ENCODE measurements at places on chromosomes 11 and 22. TPM values are rescaled to one million over a fixed set of nuclear protein-coding genes. Genes with fewer than 3 reads are reported as not detected.

Gene KCTD14
- 0.16 TPM for total RNA-seq

Gene UBQLN3
- not detected for total RNA-seq

Gene CRYBB2
- not detected for total RNA-seq

Gene GGTLC2
- not detected for total RNA-seq

Gene OR4A16
- not detected for total RNA-seq

Gene C11orf54
- 18.9 TPM for total RNA-seq

Gene TH
- total RNA-seq: not detected

Gene ACRV1
- not detected for total RNA-seq

DNA sequence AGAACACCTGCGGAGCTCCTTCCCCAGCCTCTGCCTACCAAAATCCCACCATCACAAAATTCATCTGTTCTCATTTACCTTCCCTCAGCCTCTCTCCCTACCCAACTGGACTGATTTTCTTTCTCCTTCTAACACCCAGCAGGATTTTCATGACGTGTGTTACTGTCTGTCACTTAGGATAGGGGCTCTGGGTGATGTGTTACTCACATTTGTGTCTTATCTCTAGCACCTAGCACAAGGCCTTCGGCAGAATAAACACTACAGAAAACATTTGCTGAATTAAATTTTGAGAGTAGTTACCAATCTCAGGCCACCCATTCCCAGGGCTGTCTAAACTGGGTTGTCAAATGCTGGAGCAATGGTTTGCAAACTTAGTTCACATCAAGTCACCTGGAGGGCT lies 88.0 kb downstream of the NTM start:
- no peak overlapping the region for H3K4me3 ChIP-seq
- H3K36me3 ChIP-seq: no peaks in the 10 kb centered on the region
- DNase-seq: no peak
- H3K27ac ChIP-seq: no peak overlapping the region
- H3K4me1 ChIP-seq: no peaks in the 10 kb centered on the region
- H3K27me3 ChIP-seq: peaks cover 2% of the 10 kb centered on the region

DNA sequence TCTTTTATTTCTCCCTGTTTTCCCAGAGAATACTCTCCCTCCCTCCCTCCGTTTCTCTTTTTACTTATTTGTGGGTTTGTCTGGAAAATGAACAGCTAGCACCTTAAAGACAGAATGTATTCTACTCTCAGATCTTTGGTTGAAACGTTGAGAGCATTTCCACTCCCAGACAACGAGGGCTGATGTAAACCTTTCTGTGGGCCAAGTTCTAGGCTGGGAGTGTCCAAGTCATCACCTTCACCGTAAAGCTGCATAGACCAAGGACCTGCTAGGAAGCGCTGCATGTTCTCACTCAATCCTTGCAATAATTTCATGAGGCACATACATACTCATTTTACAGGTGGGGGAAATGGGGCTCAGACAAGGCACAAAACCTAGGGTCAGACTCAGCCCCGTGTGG lies 32.4 kb downstream of the MYH9 start:
- no peaks in the 10 kb centered on the region for H3K27me3 ChIP-seq
- peaks cover 63% of the 10 kb centered on the region for H3K36me3 ChIP-seq
- peak overlapping the region; percentile 91 for H3K27ac ChIP-seq

DNA sequence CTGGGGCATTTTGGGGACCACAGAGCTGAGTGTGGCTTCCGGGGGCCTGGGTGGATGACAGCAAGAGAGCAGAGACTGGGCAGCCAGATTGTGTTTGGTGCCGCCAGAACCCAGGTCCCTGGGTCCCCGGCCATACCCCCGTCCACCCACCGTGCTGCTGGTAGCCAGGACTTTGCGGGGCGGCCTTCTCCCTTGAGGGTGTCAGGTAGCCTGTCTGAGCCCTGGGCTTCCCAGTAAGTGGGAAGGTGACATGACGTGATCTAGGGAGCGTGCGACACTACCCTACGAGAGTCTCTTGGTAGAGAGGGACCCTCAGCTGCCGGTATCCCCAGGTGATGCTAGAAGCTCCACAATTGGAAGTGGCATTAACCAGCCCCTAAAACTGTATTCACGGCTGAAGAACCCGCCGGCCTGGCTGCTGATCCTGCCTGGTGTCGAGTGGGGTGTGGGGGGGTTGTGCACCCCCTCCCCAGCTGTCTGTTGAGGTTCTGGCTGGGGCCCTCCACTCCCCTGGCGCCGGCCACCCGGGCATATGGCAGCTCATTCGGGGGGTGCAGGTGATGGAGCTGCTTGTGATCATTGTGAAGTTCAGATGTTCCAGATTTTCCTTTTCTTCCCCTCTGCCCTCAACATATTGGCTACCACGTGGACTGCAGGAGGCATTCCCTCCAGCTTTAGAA lies 66.9 kb downstream of the MPPED1 start:
- H3K4me1 ChIP-seq: peaks cover 14% of the 10 kb centered on the region
- H3K36me3 ChIP-seq: no peaks in the 10 kb centered on the region
- no peak overlapping the region for H3K4me3 ChIP-seq
- H3K27ac ChIP-seq: no peak overlapping the region

- peaks cover 15% of the 10 kb centered on the region for H3K36me3 ChIP-seq
- no peak for DNase-seq
- no peak overlapping the region for H3K27ac ChIP-seq
- no peak overlapping the region for H3K4me3 ChIP-seq
These were observed 31.4 kb downstream of the NF2 start for GRCh38 chr22:29634847-29635246.

- no peaks in the 10 kb centered on the region for H3K27me3 ChIP-seq
- peaks cover 69% of the 10 kb centered on the region for H3K4me1 ChIP-seq
- peaks cover 71% of the 10 kb centered on the region for H3K36me3 ChIP-seq
These were observed 89.4 kb downstream of the PPP6R3 start for GRCh38 chr11:68549789-68550484.

- no peak overlapping the region for H3K27ac ChIP-seq
- peaks cover 9% of the 10 kb centered on the region for H3K27me3 ChIP-seq
- DNase-seq: peak; percentile 21
- no peak overlapping the region for H3K4me3 ChIP-seq
- no peaks in the 10 kb centered on the region for H3K36me3 ChIP-seq
- H3K4me1 ChIP-seq: no peaks in the 10 kb centered on the region
These were observed 10.0 kb upstream of the MMP1 start for GRCh38 chr11:102807921-102808320.

GRCh38 chr11:118838905-118839553 lies 44.7 kb upstream of the CXCR5 start:
- no peak overlapping the region for H3K27ac ChIP-seq
- H3K27me3 ChIP-seq: no peaks in the 10 kb centered on the region
- H3K4me3 ChIP-seq: no peak overlapping the region
- no peak for DNase-seq
- H3K36me3 ChIP-seq: no peaks in the 10 kb centered on the region

GRCh38 chr11:68008381-68009337 lies 1.5 kb upstream of the ALDH3B1 start:
- H3K27ac ChIP-seq: no peak overlapping the region
- peaks cover 15% of the 10 kb centered on the region for H3K4me1 ChIP-seq
- H3K36me3 ChIP-seq: no peaks in the 10 kb centered on the region
- DNase-seq: no peak
- no peaks in the 10 kb centered on the region for H3K27me3 ChIP-seq
- H3K4me3 ChIP-seq: no peak overlapping the region

DNA sequence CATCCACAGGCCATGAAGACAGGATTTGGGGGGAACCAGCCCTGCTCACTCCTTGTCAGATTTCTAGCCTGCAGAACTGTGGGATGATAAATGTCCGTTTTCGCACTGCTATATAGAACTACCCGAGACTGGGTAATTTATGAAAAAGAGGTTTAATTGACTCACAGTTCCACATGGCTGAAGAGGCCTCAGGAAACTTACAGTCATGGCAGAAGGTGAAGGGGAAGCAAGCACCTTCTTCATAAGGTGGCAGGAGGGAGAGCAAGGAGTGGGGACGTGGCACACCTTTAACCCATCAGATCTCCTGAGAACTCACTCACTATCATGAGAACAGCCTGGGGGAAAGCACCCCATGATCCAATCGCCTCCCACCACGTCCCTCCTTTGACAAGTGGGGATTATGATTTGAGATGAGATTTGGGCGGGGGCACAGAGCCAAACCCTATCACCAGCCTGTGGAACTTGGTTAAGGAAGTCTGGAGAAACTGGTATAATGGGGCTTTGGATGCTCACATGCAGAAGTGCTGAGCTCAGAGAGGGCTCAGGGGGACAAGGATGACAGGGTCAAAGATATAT lies 50.7 kb downstream of the MYEOV start:
- DNase-seq: no peak
- no peaks in the 10 kb centered on the region for H3K27me3 ChIP-seq
- peaks cover 3% of the 10 kb centered on the region for H3K4me1 ChIP-seq
- no peak overlapping the region for H3K4me3 ChIP-seq
- no peak overlapping the region for H3K27ac ChIP-seq
- H3K36me3 ChIP-seq: peaks cover 3% of the 10 kb centered on the region

- H3K27me3 ChIP-seq: no peaks in the 10 kb centered on the region
- peak overlapping the region; percentile 19 for H3K4me3 ChIP-seq
- peak; percentile 40 for DNase-seq
- H3K36me3 ChIP-seq: peaks cover 29% of the 10 kb centered on the region
- H3K4me1 ChIP-seq: peaks cover 49% of the 10 kb centered on the region
- peak overlapping the region; percentile 85 for H3K27ac ChIP-seq
These were observed 5.2 kb downstream of the BET1L start for GRCh38 chr11:201966-202365.

DNA sequence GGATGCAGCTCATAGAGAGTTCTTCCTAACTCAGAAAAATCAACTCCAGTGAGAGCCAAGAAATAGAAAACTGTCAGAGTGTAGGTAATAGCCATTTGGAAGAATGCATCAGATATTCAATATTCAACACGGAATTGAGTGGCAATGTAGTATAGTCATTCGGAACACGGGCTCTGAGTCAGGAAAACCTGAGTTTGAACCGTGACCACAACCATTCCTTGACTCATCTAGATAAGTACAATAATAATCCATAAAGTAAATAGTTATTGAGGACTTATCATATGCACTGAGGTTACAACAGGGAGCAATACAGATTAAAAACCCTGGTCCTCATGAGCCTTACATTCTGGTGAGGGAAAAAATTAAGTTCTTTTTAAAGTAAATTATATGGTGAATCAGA lies 62.6 kb upstream of the PHF21A start:
- H3K27ac ChIP-seq: no peak overlapping the region
- H3K36me3 ChIP-seq: no peaks in the 10 kb centered on the region
- H3K4me1 ChIP-seq: no peaks in the 10 kb centered on the region
- peaks cover 22% of the 10 kb centered on the region for H3K27me3 ChIP-seq

DNA sequence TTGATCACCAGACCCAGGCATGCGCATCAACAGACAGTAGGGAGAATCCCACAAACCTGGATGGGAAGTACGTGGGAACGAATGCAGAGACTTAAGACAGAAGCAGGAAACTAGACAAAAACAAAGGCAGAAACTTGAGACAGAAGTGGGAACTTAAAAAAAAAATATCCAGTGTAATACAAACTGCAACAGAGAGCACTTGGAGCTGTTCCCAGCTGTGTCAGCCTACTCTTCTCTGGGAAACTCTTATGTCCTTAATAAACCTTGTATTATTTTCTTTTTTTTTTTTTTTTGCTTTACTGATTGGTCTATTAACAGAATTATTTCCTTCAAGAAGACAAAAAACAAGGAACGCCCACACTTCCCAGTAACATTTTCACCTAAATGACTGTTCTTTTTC lies 1818.1 kb upstream of the RAG2 start:
- H3K27me3 ChIP-seq: no peaks in the 10 kb centered on the region
- no peaks in the 10 kb centered on the region for H3K4me1 ChIP-seq
- no peak for DNase-seq
- H3K4me3 ChIP-seq: no peak overlapping the region
- H3K27ac ChIP-seq: no peak overlapping the region

- H3K4me1 ChIP-seq: no peaks in the 10 kb centered on the region
- H3K36me3 ChIP-seq: no peaks in the 10 kb centered on the region
- peaks cover 6% of the 10 kb centered on the region for H3K27me3 ChIP-seq
- H3K4me3 ChIP-seq: no peak overlapping the region
- no peak for DNase-seq
These were observed 126.9 kb downstream of the APIP start for GRCh38 chr11:34789196-34789834.

GRCh38 chr11:110526323-110526722 lies 96.6 kb downstream of the FDX1 start:
- DNase-seq: peak; percentile 13
- H3K4me1 ChIP-seq: peaks cover 29% of the 10 kb centered on the region
- no peak overlapping the region for H3K4me3 ChIP-seq
- H3K36me3 ChIP-seq: no peaks in the 10 kb centered on the region
- H3K27me3 ChIP-seq: no peaks in the 10 kb centered on the region
- H3K27ac ChIP-seq: no peak overlapping the region

- H3K36me3 ChIP-seq: peaks cover 3% of the 10 kb centered on the region
- no peak overlapping the region for H3K4me3 ChIP-seq
- H3K4me1 ChIP-seq: peaks cover 28% of the 10 kb centered on the region
- H3K27me3 ChIP-seq: no peaks in the 10 kb centered on the region
These were observed 15.2 kb downstream of the TXN2 start for GRCh38 chr22:36466258-36466657.

GRCh38 chr11:106344394-106344793 lies 266.9 kb downstream of the AASDHPPT start:
- no peaks in the 10 kb centered on the region for H3K27me3 ChIP-seq
- no peaks in the 10 kb centered on the region for H3K4me1 ChIP-seq

GRCh38 chr11:73156114-73156513 lies 14.0 kb upstream of the FCHSD2 start:
- no peak overlapping the region for H3K27ac ChIP-seq
- H3K27me3 ChIP-seq: no peaks in the 10 kb centered on the region
- H3K4me1 ChIP-seq: peaks cover 49% of the 10 kb centered on the region

- H3K27me3 ChIP-seq: peaks cover 2% of the 10 kb centered on the region
- no peaks in the 10 kb centered on the region for H3K4me1 ChIP-seq
- H3K4me3 ChIP-seq: no peak overlapping the region
These were observed 350.3 kb downstream of the SHANK2 start for GRCh38 chr11:70901951-70902521.

DNA sequence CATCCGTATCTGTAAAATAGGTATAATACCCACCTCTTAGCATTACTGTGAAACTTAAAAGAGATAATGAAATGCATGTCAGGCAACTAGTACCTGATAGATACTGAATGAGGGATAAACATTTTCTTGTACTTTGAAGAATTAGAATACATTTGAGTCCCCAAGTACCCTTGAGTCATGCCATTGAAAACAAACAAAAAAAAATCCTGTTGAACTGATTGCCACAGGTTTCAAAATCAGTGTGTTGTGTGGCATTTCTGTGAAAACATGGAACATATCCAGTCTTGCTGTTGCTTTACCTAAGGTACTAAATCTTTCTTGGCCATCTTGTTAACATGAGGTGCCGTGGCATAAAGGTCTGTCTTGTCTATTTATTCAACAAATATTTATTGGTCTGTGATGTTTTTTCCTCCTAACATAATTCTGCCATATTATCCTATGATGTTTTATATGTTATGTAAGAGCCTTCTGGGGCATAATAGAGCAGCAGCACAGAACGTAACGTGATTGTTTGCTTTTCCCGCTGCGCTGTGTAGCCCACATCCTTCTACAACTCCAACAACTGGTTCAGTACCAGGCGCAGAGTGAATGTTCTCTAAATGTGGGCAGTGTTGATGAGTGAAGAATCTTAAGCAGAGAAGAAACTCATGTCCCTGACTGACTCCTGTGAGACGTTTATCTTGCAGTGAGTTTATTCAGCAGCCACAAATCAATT lies 79.3 kb upstream of the RAB1B start:
- H3K27me3 ChIP-seq: no peaks in the 10 kb centered on the region
- no peak for DNase-seq
- H3K4me1 ChIP-seq: peaks cover 29% of the 10 kb centered on the region
- no peak overlapping the region for H3K4me3 ChIP-seq

GRCh38 chr11:20353829-20354434 lies 9.6 kb upstream of the HTATIP2 start:
- peak; percentile 42 for DNase-seq
- no peak overlapping the region for H3K4me3 ChIP-seq
- no peak overlapping the region for H3K27ac ChIP-seq
- no peaks in the 10 kb centered on the region for H3K27me3 ChIP-seq
